ENCODE measurements at places on chromosomes 5 and 9. TPM values are rescaled to one million over a fixed set of nuclear protein-coding genes. Genes with fewer than 3 reads are reported as not detected.

PAX5 gene
- 0.23 TPM for total RNA-seq

IL31RA gene
- 0.14 TPM for total RNA-seq

INSL4 gene
- total RNA-seq, result not detected

- H3K4me1 ChIP-seq, result peaks cover 7% of the 10 kb centered on the region
- no peaks in the 10 kb centered on the region for H3K36me3 ChIP-seq
- no peak overlapping the region for H3K4me3 ChIP-seq
- H3K27ac ChIP-seq, result no peak overlapping the region
- no peak for DNase-seq
These were observed 28.5 kb downstream of the GLRA1 start for GRCh38 chr5:151896031-151896691.

GRCh38 chr5:87132696-87133095 lies 135.0 kb upstream of the RASA1 start:
- no peak for DNase-seq
- no peaks in the 10 kb centered on the region for H3K4me1 ChIP-seq
- no peaks in the 10 kb centered on the region for H3K36me3 ChIP-seq
- no peak overlapping the region for H3K27ac ChIP-seq

- no peak for DNase-seq
- peaks cover 67% of the 10 kb centered on the region for H3K4me1 ChIP-seq
- H3K27me3 ChIP-seq, result no peaks in the 10 kb centered on the region
- H3K27ac ChIP-seq, result peak overlapping the region; percentile 52
These were observed 22.3 kb downstream of the ERGIC1 start for GRCh38 chr5:172856336-172856735.

GRCh38 chr5:159331093-159331973 lies 1.0 kb upstream of the IL12B start:
- DNase-seq, result peak; percentile 88
- H3K36me3 ChIP-seq, result no peaks in the 10 kb centered on the region
- H3K27ac ChIP-seq, result no peak overlapping the region

GRCh38 chr9:117247266-117247665 lies 167.6 kb downstream of the ASTN2 start:
- H3K4me1 ChIP-seq, result no peaks in the 10 kb centered on the region
- H3K27me3 ChIP-seq, result peaks cover 3% of the 10 kb centered on the region
